NCI-H146 (cell line): ENCODE measurements at places on chromosomes 11 and 22.

DNA sequence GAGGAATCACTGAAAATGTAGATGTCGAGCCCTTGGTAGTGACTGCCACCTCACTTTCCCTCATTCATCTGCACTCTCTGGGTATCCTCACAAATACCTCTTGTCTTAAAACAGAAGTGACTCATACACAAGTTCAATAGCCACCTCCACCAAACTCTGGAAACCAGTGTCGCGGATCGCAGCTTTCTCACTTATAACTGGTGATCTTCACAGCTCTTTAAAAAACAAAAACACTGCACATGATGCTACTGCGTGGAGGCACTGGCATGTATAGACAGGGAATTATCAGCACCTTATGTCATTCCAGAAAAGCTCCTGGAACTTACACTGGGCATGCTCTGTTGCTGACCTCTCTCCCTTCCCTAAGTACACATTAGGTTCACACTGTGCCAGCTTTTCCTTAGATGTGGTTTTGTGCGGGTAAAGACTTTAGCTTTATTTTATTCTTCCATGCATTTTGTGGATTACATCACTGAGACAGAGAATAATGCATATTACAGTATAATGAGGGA is 425.5 kb upstream of the CADM1 start:
- no peak for DNase-seq

DNA sequence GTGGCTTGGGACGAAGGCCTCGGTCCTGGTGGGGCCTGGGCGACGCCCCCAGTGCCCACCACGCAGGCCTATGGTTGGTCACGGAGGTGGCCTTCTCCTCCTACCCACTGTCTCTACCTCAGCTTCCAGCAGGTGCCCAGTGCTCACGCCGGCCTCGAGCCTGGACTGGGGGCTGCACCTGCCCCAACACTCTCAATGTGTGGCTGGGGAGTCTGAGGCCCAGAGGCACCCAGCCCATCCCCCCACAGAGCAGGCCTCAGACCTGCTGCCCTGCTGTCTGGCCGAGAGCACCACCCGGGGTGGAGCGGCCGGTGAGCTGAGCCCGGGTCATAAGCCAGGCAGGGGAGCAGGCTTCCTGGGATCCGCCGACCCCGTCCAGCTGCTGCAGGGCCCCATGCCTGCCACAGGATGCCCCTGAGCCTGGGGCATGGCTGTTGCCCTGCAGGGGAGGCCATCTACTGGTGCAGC is 28.6 kb upstream of the MUC5AC start:
- no peak for DNase-seq

- no peak for DNase-seq
Observed at GRCh38 chr22:20319041-20319744, 667 bp downstream of the DGCR6L start.

GRCh38 chr22:29311464-29312217 is 3.9 kb downstream of the RASL10A start:
- DNase-seq = no peak

DNA sequence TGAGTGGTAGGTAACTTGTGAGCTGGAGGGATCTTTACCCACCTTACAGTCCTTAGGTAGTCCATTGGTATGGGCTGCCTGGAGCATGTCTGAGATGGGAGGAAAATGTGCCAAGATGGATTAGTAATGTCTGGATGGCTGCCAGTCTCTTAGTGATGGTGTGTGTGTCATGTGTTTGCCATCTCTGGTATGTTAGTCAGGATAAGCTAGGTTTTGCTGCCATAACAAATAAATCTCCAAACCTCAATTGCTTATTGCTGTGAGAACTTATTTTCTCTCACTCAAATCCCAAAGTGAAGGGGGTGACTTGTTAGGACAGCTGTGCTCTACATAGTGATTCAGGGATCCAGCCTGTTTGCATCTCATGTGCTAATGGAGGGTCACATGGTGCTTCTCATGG is 40.9 kb upstream of the MYEOV start:
- no peak for DNase-seq

DNA sequence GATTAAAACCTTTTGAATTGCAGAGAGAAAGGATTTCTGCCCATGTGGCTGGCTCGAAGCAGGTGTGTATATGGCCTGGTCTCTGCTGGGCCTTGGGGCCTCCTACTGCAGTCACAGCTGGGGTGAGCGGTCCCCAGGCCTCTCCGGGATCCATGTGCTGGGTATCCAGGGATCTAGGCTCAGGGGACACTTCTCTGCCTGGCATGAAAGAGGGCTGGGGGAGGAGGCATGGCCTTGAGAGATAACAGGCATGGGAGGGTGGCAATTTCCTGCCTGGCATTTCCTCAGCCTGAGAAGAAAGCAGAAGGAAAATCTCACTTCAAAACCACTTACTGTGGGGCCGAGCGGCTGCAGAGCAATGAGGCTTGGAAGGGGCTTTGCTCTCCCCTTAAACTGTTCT is 20.3 kb upstream of the PARVG start:
- DNase-seq = no peak

DNA sequence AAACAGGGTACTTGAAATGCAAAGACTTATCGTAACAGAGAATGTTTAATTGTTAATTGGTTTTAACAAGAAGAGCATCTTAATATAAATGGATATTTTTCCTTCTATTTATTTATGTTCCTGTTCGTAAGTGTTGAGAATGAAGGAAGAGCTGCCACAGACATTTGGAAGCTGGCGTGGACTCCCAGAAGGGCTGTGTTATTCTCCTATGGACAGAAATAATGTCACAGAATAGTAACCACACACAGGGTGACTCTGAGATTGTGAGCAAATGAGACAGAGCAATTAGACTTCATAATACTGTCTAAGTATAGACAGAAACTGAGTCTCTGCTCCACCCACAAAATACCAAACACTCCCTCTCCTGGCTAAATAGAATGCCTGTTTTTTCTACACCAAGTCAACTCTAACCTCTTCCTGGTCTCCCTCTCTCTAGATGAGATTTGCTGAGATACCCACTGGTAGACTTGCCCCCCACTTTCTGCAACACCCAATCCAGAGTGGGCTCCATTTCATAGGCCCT is 6.1 kb downstream of the APOL3 start:
- no peak for DNase-seq

GRCh38 chr11:73350908-73351636 is 25.1 kb upstream of the RELT start:
- DNase-seq = peak; percentile 57

DNA sequence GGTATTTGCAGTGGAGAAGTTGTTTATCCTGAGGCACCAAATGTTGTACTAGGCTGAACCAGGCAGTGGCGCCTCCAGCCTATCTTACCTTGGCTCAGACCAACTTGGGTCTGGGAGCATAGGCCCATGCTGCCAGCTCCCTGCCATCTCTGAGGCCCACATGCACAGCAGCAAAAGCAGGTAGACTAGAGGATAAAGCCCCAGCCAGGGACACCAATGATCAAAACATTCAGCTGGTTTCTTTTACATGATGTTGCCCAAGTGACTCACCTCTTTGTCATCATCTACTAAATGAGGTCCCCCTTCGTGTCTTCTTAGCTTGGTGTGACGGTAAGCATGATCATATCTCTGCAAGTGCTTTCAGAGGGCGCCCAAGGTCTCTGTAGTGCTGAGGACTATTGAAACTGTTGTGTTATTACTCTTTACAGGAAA is 112.1 kb upstream of the DRD2 start:
- DNase-seq = no peak

- DNase-seq = peak; percentile 98
Observed at GRCh38 chr11:61816736-61817455, at the start of gene FADS1. TSS of gene FADS1 (minus strand) at chr11:61817003. CDS start at chr11:61816929, 74 bp downstream.

DNA sequence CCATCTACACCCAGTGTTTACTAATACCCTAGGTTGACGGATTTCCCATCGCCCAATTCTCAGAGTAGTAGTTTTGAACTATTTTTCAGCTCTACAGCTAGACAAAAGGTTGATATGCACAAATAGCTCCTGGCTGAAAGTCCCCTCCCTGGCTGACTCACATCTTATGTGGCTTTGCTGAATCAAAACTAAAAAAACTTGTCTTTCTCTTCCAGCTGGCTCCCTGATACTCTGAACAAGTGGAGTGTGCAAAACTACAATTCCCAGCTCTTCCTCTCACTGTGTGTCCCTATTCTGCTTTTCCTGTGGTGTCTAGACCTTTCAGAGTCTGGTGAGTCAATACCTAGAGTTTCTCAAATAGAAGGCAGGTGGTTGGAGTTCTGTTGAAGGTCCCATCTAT is 12.7 kb upstream of the LARGE1 start:
- no peak for DNase-seq

DNA sequence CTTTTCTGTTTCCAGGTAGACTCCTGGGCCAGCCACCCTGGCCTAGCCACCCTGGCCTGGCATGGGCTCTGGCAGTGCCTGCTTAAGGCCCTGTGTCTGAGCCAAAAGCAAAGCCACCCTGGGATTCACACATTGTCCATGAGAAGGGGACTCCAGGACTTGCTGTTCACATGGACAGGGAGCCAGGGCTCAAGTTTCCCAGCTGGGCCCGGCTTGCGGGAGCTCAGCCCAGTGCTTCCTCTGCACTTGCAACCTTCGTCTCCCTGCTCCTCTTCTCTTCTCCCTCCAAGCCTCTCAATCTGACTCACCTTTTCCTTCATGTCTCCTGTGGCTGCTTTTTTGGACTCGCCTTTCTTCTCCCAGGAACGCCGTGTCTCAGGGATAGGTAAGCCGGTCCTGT is 130.3 kb downstream of the MICAL2 start:
- no peak for DNase-seq

- DNase-seq = peak; percentile 24
Observed at GRCh38 chr11:117620086-117620485, 176.9 kb downstream of the DSCAML1 start.

- DNase-seq = no peak
Observed at GRCh38 chr22:41334951-41335635, 33.8 kb downstream of the ZC3H7B start.

DNA sequence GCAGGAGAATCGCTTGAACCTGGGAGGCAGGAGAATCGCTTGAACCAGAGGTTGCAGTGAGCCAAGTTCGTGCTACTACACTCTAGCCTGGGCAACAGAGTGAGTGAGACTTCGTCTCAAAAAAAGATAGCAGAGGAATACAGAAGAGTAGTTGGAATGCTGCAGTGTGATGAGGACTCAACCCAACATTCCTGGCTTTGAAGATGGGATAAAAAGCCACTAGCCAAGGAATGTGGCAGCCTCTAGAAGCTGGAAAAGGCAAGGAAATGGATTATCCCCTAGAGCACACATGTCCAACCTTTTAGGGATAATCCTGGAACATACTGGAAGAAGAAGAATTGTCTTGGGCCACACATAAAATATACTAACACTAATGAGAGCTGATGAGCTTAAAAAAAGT is 13.9 kb downstream of the SLC25A17 start:
- no peak for DNase-seq

- DNase-seq = no peak
Observed at GRCh38 chr11:112225753-112226061, 521 bp upstream of the PTS start.

GRCh38 chr11:123461164-123461563 is 31.1 kb downstream of the GRAMD1B start:
- no peak for DNase-seq

- peak; percentile 81 for DNase-seq
Observed at GRCh38 chr22:33605666-33606065, 314.6 kb downstream of the LARGE1 start.

GRCh38 chr22:49705216-49705971 is 122.3 kb downstream of the BRD1 start:
- DNase-seq = no peak

- no peak for DNase-seq
Observed at GRCh38 chr22:20035375-20036083, 14.6 kb downstream of the TANGO2 start.

DNA sequence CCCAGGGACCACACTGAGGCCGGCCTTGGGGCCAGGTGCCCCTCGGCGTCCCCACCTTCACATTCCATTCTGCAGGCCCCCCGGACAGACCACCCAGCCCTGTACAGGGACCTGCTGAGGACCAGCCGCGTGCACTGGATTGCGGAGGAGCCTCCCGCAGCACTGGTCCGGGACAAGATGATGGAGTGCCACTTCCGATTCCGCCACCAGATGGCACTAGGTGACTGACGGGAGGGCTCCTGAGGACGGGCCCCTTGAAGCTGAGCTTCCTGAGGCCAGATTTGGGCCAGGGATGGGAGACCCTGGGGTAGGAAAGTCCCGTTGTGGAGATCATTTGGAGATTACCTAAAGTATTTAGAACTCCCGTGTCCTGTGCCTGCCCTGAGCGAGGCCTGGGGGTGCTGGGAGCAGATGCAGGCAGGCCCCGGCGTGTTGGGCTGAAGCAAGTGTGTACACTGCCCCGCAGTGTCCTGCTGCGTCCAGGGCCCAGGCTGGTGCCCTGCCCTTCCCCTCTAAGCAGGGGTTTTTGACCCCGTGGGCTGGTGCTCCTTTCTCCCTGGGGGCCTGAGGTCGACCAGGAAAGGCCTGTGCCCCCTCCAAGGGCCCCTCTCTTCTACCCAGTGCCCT is 20.0 kb downstream of the TRMU start:
- DNase-seq = peak; percentile 31

DNA sequence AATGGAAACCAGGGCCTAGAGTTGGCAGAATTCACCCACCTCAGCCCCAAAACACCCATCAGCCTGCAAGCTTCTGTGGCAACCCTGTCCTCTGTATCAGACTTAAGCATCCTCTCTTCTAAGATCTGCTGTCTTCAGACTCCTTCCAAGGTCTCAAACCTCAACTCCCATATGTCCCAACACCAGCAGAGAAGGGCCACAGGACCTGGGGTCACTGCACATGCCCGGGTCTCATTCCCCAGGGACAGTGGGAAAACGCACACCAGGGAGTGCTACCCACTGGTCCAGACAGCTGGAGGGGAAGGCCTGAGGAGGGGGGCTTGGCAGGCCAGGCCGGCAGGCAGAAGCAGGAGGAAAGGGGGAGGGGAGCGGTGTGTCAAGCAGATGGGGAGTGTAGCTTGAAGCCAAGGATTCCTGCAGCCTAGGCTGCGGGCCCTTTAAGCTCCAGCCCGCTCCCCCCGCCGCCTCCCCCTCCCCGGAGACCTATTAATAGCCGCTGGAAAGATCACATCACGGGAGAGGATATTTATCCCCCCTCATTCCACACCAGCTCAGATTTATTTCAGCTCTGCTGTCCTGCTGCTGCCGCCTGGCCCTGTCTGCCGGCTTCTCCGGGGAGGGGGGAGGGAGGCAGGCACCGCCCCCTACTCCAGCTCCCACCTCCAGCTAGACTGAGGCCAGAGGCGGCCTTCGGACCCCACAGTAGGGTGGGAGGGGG is 16.7 kb downstream of the BCL9L start:
- peak; percentile 12 for DNase-seq

DNA sequence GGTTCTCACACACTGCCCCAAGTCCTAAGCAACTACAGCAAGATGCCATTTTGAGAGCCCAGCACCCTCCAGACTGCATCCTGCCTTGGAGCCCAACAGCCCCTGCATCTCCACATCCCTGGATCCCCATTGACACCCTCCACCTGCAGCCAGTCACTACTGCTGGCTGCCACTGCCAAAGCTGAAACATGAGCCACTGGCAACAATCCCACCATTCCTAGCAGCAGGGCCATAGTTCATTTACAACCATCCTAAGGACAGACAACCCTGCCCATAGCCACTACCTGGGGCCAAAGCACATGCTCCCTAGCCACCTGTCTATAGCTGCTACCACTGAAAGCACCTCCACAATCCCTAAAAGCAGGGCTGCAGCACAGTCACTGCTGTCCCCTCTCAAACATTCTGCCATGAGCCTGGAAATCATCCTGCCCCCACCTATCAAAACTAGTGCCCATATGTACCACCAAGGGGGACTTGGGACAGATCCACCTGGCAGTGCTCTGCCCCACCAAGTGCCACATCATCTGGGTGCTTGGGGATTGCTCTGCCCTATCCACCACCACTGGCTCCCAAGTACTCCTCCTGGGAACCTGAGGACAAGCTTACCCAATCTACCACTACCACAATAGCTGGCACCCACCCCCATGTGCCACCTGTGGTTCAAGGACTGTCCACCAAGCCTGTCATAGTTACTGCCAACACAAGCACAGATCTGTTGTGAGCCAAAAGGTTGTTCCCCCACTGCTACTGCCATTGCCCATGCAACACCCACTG is 138.8 kb upstream of the SOX6 start:
- no peak for DNase-seq
